ENCODE measurements at places on chromosomes 12 and 14.

GRCh38 chr14:70398706-70399431, 18.0 kb downstream of the SYNJ2BP start:
- no peak for DNase-seq

GRCh38 chr12:130868412-130868811, 3.5 kb upstream of the RAN start:
- no peak for DNase-seq

GRCh38 chr14:77988970-77989369, 181.2 kb upstream of the NRXN3 start:
- no peak for DNase-seq

DNA sequence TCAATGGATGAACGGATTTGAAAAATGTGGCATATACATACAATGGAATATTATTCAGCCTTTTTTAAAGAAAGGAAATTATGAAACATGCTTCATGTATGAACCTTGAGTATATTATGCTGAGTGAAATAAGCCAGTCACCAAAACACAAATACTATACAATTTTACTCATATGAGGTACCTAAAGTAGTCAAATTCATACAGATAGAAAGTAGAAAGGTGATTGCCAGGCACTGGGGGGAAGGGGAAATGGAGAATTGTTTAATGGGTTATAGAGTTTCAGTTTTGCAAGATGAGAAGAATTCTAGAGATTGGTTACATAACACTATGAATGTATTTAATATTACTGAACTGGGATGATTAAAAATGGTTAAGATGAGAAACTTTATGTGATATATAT, 171.4 kb downstream of the TMTC3 start:
- DNase-seq: no peak

GRCh38 chr12:79618848-79619404, 71.8 kb downstream of the PAWR start:
- no peak for DNase-seq

GRCh38 chr12:67062193-67062592, 207.0 kb upstream of the CAND1 start:
- no peak for DNase-seq

- no peak for DNase-seq
Observed at GRCh38 chr12:66241061-66242043, 52.3 kb downstream of the IRAK3 start.
